ENCODE measurements at places on chromosomes 7 and 10.

GRCh38 chr10:91856637-91857036 is 52.6 kb downstream of the FGFBP3 start:
- no peak for DNase-seq

DNA sequence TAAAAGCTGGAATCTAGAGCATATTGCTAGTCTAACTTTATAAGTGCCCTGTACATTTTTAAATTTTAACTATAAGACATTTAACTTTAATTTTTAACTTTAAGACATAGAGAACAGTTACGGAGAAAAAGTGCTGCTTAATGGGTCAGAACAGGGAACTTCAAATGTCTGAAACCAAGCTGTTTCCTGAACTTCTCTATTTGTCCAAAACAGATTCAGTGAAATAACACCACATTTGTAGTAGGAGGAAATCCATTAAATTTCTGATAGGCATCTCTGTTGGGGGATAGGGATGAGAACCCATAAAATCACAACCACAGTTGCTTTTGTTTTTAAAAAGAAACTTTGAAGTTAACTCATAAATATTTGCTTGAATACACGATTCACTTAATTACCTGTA is 170.8 kb upstream of the ANK3 start:
- DNase-seq: no peak

DNA sequence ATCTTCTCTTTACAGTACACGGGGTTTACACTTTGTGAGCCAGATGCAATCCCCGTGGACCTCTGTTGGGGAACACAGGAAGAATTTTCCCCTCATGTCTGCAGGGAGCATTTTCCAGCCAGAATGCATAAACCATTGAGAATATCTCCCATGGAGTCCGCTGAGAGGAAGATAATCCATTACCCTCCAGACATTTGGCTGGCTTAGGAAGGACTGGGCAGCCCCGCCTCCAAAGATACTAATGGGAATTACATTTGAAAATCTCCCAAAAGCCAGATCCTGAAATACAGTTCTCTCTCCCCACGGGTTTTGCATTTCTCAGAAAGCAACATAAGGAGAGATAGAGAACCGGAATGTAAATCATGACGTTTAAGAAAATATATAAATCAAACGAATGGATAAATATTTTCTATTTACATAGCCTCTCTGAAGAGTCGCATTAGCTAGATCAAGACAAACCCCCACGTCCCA is 53.5 kb downstream of the TRIL start:
- no peak for DNase-seq

DNA sequence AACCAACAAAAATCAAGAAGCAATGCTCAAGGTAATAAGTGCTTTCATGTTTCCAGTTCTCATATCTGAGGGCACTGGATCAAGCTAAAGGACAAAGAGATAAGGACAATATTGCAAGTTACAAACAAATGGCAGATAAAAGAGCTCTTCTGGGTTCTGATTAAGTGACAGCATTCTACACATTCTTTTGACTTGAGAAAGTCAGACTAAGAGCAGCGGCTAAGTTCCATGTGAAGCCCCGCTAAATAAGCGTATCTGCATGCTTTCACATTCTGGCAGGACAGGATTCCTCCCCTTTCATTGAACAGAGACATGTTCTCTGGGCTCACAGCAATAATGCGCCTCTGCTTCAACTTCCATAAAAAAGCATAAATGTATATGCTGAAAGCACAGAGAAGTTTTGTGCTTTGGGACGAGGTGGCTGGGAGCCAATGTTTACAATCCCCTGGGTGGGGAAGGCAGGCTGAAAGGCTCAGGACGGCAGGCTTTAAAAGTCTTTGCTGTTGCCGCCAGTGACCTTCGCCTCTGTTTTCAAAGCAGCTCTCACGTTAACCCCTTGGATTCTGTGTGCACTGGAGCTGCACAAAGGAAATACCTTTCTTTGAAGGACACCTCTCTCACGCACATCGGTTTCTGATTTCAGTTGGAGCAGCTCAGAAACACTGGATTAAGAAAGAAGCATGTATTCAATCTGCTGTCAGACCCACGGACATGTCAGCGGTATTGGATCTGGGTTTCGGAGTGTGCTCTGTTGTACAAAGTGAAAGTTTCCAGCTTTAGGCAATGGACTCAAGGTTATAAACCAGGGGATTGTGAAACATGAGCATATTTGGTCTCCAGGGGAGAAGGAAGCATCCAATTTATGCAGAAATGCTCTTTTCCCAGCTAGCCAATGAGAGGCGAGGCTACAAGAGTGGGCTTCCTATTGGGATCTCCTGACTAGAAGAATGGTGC is 105.4 kb upstream of the FAM133B start:
- no peak for DNase-seq

GRCh38 chr10:77872151-77872946 is 54.2 kb downstream of the DLG5 start:
- no peak for DNase-seq

GRCh38 chr10:120459185-120459584 is 2.2 kb downstream of the PLPP4 start:
- no peak for DNase-seq

- no peak for DNase-seq
Measured at GRCh38 chr10:4802711-4803487, 23.1 kb upstream of the AKR1E2 start.

GRCh38 chr10:64619102-64619501 is 1097.9 kb downstream of the REEP3 start:
- DNase-seq: no peak

DNA sequence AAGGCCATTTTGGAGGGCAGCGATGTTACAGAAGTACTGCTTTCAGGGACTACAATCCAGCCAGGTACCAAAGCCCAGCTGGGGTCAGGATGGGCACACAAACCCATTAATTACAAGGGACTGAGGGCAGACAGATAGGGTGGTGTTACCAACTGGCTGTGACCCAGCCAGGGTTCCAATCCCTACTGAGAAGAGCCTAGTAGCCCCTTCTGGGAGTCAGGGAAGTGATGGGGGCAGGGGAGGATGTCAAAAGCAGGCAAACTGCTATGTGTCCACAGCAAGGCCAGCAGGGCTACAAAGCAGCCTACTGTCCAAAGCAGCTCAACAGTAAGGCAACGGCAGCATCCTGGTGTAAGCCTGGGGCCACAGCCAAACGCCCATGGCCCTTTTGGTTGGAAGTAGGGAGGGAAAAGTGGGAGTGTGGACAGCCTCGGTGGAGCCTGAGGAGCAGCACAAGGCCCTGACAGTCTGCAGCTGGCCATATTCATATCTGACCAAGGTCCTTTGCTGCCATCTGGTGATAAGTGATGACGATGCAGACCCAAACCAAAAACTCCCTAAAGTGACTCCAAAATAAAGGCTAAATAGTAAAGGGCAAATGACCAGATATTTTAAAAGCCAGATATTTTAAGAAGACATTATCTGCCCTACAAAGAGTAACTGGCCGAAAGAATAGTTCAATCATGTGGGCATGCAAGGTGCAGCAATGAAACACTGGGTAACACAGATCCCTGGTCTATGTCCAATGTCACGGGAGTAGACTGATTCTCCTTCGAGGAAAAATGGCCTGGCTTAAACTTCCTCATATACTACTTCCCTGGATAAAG is 56.9 kb downstream of the XPNPEP1 start:
- DNase-seq: peak; percentile 46

DNA sequence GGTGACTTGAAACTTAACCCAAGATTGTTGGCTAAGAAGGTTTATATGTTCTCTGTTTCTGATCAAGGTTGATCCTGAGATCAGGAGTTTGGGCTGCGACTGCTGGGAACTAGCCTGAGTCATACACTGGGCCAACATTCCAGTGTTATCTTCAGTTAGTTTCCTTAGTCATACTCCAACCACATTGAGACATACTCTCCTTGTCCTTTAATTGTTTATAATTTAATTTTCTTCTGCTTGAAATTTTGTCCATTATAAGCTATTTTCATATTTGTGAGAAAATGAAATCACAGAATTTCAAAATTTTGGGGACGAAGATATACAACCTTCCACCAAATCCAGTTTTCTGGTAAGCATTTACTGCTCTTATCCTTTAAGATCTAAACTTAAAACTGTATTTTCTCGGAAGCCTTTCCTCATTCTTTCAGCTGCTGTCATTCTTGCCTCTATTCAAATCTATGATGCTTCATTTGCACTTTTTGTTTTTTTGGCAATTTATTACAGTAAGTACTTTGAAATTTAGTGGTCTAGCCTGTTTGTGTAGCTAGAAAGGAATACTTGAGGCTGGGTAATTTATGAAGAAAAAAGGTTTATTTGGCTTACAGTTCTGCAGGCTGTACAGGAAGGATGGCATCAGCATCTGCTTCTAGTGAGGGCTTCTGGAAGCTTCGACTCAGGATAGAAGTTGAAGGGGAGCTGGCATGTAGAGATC is 63.4 kb upstream of the POT1 start:
- DNase-seq: peak; percentile 80

- no peak for DNase-seq
Measured at GRCh38 chr7:117338020-117338419, 15.2 kb upstream of the WNT2 start.

- no peak for DNase-seq
Measured at GRCh38 chr7:125892434-125892833, 962.8 kb upstream of the POT1 start.

DNA sequence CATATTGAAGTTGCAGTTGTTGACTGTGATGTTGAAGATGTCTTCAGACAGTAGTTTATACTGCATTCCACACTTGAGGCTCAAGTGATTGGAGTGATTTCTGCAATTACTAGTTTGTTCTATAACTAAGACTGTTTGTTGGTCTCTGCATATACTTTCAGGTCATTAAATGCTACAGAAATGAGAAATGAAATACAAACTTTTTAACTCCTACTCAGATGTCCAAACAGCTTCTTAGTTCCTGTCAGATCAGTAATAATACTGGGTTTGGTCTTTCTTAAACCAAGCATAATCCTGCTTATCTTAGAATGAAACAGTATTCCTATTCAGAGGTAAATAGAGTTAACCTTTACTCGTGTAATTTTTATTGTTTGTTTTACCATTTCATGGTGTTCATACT is 115.9 kb downstream of the CCNY start:
- no peak for DNase-seq

- DNase-seq: no peak
Measured at GRCh38 chr7:17168416-17168815, 130.0 kb upstream of the AHR start.

All from posterior vena cava (tissue), 2 donors.